ENCODE measurements at places on chromosomes 2 and 18.

GRCh38 chr2:63792530-63792929 is 49.2 kb upstream of the UGP2 start:
- DNase-seq = no peak

DNA sequence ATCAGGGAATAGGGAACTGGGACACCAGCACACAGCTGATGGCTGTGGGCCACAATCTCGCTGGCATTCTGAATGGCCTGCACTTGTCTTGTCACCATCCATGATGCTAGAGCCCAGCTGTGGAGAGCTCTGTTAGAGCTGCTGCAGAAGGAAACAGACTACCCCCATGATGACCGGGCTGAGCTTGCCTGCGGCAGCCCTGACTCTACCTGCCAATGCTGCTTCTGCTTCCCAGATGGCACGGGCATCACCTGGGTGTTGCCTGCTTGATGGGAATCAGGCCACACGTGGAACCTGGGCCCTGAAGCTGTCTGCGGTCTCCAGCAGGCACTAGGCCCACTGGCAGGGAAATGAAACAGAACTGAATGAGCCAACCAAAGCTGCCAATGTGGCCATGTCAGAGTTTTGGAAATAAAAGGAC is 11.2 kb upstream of the DAW1 start:
- no peak for DNase-seq

- DNase-seq = no peak
Observed at GRCh38 chr2:237066396-237066795, 19.3 kb upstream of the COPS8 start.

- DNase-seq = no peak
Observed at GRCh38 chr2:30259827-30260679, 28.7 kb downstream of the LBH start.

DNA sequence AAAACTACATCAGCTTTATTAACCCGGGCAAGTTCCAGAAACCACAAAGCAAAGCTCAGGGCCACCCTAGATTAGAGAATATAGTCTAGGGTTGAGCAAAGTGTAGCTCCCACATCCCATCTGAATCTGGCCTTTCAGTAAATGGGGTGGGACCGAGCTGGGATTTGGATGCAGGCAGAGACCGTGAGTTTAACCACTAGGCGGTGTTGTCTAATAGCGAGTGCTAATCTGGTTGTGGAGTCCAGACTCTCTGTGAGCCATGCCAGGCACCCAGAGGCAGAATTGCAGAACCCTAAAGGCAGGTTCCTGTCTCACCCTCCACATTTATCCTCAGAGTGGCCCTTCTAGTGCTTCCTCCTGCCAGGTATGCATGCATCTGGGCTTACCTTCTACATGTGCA is 435.9 kb downstream of the TSN start:
- no peak for DNase-seq

DNA sequence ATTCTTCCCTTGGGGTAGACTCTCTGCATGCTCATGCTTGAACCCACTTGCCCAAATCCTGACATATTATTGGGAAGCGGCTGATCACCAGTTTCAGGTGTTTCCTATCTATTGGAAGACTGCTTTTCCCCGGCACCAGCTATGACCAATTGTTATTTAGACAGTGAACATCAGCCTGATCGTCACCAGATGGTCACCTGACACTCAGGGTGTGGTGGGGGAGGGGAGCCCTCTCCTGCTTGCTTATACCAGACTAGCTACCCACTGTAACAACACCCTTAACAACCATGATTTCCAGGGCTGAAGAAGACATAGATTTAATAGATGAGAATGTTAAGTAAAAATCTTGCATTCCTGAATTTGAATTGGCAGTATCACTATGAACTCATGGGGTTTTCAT is 44.3 kb downstream of the RBM43 start:
- DNase-seq = no peak

DNA sequence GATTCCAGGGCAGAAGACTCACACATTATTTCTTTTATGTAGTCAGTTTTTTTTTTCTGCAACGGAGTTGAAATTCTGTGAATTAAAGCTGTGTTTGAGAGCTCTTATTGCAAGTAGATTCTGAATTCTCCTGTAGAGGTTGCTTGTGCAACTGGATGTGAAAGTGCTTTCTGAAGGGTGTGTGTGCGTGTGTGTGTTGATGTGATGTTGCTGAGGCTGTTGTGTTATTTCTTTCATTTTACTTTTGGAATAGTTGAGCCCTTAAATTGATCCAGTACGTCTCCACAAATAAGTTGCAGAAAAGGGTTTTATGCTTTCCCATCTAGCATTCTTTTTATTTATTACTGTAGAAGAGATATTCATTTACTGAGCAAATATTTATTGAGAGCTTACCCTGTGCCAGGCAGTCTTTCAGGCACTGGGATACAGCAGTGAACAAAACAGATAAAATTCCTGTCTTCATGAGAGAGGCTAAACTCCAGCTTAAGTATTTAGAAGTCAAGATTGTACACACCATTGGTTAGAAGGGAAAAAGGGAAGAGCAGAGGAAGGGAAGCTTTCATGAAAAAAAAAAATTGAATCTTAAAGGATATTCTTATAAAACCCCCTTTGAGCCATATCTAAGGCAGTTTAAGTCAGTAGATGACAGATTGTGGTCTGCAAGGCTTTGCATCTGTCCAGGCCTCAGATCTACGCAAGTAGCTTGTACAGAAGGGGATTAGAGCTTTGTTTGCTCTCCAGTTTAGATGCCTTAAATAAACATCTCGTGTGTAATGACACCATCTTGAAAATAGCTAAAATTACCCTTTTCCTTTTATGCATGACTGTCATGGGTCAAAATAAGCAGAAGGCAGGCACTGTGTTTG is 58.2 kb downstream of the MYO1B start:
- no peak for DNase-seq

GRCh38 chr2:53724536-53724935 is 43.1 kb upstream of the CHAC2 start:
- DNase-seq = no peak
